RCC 7860 (cell line): ENCODE measurements at places on chromosomes 5 and 9.
A peak's percentile ranks its signal among the peaks of the same experiment; 100 is the strongest.

- DNase-seq: peak; percentile 44
Observed at GRCh38 chr5:173880306-173880985, 7.7 kb upstream of the CPEB4 start.

DNA sequence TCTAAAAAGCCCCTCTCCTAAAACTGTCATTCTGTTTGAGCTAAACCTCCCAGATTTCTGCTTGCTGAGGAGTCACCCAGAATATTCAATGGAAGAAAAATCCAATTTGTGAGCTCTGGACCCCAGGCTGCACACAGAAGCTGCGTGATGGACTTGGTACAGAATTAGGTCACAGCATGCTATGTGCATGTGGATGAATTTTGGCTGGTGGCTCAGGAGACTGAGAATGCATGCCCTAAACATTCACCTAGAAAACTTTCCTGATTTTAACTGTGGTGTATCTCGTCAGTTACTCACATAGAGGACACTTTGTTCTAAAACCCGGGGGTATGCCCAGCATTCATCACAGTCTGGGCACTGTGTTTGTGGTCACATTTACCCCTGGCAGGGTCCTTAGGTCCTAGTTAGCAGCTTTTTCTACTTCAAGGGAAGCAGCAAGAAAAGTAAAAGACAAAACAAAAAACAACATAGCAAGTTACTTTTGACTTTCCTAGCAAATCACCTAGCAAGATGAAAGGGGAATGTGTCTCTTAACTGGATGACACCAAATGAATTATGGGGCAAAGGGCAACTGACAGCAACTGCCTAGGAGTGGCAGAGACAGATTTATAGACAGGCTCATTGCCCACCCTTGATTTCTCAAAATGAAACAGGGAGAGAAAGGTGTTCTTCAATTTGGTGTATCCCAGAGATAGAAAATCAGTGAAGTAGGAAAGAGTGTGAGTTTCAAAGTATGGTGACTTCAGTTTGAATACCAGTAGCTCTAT, 8.3 kb upstream of the SHROOM1 start:
- DNase-seq: no peak

- DNase-seq: no peak
Observed at GRCh38 chr9:114897196-114897595, 33.2 kb downstream of the TNFSF8 start.

- DNase-seq: no peak
Observed at GRCh38 chr5:135985951-135986350, 31.2 kb upstream of the LECT2 start.

DNA sequence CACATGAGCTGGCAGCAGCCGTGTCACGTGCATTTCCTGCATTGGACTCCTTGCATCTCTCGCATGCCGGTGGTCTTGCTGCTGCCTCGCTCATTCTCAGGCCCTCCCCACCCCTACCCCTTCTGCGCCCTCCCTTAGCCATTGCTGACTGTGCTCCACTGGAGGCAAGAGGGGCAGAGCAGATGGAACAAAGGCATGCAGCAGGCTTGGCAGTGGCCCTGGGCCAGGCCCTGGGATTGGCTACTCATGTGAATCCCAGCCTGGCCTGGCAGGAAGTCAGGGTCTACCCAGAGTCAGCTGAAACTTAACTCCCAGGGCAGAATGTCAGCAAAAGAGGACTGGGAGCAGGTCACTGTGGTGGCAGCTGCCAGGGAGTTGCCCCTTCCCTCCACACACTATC, 62.3 kb downstream of the TSTD2 start:
- no peak for DNase-seq

DNA sequence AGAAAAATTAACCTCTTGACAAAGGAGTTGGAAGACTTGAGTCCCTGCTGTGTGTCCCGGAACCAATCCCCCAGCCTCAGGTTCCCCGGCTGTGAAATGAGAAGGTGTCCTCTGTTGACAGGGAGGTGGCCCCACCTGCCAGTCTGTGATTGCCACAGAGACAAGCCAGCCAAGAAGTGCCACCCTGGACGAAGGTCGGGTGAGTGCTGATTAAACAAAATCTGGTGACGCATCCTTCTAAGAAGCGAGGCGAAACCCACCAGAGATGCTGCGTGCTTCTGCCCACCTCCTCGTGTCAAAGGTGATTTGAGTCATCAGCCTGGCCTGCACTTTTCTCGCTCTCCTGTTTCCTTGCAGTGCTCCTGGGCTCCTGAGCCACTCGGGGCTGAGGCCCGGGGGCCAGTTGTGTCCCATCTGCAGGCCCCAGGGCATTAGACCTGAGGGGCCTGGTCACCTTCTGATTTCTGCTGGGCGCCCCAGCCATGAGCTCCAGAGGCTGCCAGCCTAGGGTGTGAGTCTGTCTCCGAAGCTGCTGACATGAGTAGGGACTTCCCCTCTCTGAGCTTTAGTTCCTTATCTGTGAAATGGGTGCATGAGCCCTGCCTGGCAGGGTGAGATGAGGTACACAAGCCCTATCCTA, 28.7 kb downstream of the NEK6 start:
- peak; percentile 98 for DNase-seq

DNA sequence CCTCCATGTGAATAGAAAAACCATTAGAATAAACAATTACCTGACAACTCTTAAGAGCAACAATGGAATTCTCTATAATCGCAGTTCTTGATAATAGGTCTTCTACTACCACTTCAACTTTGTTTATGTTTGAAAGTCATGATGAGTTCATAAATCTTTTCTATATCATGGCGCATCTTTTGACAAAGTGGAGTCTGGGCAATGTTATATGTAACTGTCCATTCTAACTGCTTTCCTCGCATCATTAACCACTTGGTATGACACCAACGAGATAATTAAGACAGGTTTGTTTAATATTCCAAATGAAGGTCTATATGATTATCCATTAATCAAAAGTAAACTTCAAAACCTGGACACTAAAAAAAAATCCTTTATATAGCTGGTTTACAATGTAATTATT, 272.0 kb downstream of the DENND1A start:
- no peak for DNase-seq

- no peak for DNase-seq
Observed at GRCh38 chr5:54959673-54960418, 25.5 kb downstream of the ESM1 start.

DNA sequence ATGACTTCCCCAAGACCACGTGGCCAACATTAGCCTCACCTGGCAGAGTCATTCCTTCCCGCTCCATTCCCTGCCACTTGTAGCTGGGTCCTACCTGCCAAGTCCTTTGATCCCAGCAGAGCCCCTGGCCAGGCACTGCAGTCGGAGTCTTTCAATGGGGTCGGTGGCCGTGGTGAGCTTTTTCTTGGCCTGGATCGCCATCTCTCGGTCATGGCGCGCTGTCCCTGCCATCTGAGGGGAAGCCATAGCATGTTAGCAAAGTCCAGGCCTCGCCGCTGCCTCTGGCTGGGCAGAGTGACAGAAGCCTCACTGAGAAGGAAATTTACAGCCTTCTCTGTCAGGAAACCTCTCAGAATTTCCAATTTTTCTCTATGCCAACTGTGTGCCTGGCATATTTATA, 17.5 kb downstream of the CAPSL start:
- DNase-seq: no peak

DNA sequence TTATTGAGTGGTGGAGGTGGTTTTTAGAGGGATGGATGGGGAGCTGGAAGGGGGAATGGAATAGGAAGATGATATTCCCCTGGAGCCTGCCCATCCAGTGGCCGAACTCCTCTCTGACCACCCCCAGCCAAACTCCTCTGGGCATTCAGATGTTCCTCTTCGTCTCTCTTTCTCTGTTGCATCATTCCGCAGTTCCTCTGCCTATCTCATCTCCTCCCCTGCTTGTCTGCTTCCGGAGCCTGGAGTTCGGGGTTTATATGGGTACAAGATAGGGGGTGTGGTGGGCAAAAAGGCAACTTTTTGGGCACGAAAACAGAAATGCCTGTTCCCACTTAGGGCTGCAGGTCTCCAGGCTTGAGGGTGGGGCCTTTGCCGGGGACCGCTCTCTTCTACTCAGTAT, 12.2 kb upstream of the CDK5RAP2 start:
- no peak for DNase-seq

DNA sequence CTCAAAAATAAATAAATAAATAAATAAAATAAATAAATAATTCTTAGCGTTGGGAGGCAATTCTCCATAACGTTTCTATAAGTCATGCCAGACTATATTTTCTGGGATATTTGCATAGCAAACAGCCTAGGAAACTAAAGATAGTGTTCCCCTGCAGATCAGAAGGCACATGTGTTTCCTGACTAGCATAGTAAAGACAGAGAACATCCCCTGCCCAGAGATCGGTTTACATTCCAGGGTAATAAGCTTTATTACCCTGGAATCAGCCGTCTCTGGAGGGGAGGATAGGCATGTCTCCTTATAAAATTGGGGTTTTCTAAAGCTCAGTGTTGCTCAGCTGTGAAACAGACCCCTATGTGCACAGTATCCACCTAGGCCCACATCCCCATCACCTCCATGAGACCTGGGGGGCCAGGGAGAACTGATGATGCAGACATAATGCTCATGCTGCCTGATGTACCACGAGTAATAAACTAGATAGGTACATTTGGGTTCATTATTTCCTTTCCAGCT, 36.9 kb upstream of the IFNK start:
- DNase-seq: no peak

DNA sequence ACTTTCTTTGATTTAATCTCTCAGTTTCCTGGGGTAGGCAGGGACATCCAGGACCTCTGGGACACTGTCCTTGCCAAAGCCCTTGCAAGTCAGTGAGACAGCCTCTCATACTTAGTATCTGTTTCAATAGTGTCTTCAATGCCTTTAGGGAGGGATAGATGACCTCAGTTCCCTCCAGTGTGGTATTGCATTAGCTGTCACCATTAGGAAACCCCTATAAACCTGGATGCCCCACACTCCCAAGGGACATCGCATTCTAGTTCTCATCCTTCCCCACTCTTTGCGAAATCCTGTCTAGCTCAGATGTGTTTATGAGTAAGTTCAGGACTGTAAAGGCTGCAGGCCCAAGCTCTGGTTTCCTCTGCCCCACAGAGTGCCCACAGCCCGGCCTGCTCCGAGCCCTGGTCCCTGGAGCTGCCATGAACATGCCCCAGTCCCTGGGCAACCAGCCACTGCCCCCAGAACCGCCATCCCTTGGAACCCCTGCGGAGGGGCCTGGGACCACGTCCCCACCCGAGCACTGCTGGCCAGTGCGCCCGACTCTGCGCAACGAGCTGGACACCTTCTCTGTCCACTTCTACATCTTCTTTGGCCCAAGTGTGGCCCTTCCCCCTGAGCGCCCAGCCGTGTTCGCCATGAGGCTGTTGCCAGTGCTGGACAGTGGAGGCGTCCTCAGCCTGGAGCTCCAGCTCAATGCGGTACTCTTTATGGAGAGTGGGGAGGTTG, 13.2 kb downstream of the TMEM8B start:
- DNase-seq: no peak

GRCh38 chr9:101268426-101268825, 116.4 kb downstream of the BAAT start:
- DNase-seq: no peak

GRCh38 chr5:62780230-62780629, 201.6 kb downstream of the LRRC70 start:
- DNase-seq: no peak

- DNase-seq: peak; percentile 50
Observed at GRCh38 chr5:30752015-30752414, 441.5 kb upstream of the CDH6 start.

DNA sequence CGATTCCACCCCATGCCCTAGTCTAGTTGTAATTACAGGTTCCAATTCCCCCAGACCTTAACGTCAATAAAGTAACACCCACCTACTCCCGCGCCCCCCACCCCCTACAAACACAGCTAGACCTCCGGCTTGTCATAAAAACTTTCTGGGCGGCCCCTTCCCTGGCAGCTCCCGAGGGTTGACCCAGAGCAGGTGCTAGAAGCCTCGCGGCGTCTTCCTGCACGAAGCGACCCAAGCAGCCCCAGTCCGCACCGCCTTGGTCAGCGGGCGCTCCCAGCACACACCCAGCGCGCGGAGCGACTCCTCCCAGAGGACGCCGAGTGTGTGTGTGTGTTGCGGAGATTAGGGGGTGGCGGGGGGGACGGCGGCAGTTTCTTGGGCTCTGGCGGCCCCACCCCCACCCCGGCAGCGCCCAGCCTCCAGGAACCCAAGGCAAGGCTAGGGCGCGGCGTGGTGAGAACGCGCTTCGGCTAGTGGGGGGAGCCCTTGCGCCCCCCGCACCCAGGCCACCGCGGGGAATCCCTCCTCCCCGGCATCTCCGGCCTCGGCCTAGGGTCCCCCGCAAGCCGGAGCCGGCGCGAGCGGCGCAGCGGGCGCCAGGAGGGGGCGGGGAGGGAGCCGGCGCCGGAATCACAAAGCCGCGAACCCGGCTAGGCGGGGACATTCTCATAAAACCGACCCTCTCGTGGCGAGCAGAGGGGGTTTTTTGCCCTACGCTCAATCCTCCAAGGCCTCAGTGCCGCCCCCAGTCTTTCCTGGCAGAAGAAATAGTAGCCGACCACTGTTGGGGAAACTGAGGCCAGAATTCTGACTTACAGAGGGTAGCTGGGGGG, 2.2 kb downstream of the PCDH1 start:
- DNase-seq: no peak

DNA sequence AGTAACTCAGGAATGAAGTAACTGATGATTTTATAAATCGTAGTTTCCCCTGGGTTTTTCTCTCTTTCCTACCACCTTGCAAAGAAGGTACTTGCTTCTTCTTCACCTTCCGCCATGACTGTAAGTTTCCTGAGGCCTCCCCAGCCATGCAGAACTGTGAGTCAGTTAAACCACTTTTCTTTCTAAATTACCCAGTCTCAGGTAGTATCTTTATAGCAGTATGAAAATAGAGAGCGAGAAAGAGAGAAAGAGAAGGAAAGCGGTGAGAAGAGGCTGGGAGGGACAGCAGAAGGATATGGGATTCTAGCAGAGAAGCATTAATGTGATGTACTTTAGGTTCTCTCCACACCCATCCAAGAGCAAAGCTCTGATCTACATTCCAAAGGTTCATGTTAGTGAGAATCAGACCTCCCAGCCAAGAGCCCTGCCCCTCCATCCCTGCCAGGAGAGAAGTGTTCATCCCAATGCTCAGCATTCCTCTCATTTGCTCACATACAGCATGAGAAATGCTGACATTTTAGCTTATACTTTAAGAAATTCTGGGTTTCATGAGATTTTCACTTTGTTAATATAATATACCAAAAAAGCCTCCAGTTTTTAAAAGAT, 185.0 kb upstream of the PTGER4 start:
- no peak for DNase-seq

GRCh38 chr9:113851873-113852272, 24.2 kb upstream of the ZNF618 start:
- DNase-seq: no peak

DNA sequence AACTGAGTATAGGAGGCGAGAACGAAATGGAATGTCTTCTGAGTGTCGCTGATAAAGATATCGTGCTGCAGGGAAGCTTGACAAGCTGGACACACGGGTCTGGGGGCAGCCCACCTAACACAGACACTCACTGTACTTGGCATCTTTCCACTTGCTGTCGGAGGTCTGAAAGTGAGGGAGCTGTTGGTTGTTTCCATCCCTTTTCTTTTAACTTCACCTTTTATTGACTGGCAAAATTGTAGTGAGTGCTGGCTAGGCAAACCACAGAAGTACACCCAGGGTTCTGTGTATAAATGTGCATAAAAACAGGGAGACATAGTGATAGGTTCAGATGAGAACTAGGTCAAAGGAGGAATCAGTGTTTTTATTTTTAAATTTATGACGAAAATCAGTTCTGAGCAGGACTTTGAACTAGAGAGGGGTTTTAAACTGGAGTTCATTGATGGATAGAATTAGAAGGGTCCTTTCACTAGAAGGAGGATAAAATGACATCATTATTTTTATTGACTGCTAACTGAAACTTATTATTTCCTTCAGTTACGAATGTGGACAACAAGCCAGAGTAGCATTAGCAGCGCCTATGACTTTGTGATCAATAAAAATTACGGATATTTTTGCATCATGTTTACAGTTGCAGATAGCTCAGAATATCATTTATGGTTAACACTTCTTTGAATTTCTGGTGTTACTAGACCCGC, 817 bp downstream of the GAPVD1 start:
- DNase-seq: no peak
